ENCODE measurements at places on chromosomes 1 and 21.

- DNase-seq = no peak
Measured at GRCh38 chr21:34615487-34615814, 538 bp upstream of the RCAN1 start.

- DNase-seq = no peak
Measured at GRCh38 chr1:45752441-45753052, 2.1 kb upstream of the IPP start.

DNA sequence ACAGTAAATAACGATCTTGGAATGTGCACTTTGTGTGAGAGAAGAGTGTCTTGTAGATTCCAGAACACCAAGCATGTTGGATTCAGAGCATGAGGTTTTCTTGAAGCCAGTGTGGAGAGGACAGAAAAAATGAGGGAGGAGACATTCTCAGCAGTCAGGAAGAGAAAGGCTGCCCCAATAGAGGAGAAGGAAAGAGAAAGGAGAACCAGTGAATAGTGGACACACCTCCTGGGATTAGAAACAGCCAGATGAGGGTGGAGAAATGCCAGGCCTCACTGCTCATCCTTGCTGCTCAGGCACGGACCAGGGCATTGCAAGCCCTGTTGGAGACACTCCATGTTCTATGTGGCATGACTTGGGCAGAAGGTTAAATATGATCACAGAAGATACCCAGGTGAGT lies 69.0 kb upstream of the KAZN start:
- DNase-seq = no peak

DNA sequence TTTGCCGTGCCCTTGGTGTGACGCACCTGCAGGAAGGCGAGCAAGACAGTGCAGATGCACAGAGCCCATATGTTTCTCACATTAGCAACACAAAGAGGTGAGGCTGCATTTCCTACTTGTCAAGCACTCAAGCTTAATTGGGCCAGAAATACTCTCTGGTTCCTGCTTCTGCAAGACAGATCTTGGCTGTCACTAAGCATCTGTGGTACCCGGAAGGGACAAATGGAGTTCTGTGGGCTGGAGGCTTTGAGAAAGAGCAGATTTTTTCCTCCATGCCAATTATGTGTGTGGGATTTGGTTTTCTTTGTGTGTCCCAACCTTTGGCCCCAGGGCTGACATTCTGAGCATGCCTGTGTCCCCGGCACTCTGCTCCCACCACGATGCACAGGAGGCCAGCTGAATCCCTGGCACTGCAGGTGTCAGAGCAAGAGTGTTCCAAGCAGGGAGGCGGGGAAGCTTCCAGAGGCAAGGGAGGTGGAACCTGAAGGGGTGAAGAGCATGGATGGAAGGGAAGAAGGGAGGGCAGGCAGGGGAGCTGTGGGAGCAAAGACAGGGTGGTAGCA lies 52.0 kb upstream of the STUM start:
- no peak for DNase-seq

DNA sequence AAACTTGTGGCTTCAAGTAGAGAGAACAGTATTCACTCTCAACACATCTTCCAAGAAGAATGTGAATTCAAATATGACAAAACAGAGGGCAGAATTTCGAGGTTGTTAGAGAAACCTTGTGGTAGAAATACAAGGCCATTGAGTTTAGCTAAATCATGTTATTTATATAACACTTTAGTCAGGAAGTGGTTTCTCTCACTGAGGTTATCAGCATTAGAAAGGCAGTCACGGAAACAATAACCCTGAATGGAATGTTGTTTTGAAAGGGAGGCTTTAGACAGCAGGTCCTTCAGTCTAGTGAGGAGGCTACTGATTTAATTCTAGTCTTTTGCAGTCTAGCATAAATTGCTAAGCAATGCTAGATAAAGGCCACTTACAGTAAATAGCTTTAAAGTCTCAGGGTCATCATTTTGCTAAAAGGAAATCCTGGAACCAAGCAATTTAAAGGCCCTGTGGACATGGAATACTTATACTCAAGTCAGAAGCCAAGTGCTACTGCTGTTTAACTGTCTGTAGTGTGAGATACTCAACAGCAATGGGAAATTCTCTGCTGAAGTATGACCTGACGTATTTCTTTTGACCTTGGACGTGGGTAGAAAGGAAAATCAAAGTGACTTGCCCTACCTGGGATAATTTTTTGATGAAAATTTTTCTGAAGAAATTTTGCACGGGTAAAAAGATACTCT lies 89.0 kb upstream of the CHODL start:
- no peak for DNase-seq

GRCh38 chr1:225426395-225427234 lies 1.2 kb downstream of the LBR start:
- peak; percentile 31 for DNase-seq

GRCh38 chr1:224683936-224684335 lies 67.8 kb downstream of the CNIH3 start:
- DNase-seq = no peak

DNA sequence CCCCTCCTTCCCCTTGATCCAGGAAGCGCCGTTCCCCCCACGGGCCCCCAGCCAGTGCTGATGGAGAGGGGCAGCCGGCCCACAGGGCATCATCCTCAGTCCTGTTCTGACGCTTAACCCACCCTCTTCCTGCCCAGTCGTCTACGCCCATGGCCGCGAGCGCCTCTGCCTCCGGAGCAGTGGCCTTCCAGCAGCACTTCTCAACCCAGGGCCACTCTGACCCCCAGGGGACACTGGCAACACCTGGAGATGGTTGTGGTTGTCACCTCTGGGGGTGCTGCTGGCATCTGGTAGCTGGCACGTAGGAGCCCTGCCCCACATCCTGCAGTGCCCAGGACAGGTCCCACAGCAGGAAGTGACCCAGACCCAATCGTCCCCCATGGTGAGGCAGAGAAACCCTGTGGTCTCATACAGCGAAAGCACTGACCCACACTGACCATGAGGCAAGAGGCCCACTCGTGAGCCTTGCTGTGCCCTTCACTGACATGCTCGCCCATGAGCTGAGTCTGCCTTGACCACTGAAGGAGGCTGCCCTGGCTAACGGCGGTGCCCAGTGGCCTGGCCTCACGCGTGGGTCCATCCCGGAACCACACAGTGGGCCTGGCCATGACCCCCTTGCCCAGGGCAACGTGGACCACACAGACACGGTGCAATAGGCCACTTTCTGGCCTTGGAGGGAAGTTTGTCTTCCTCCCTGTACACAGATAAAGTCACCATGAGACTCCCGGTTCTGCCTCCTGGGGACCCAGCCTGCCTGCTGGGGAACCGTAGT lies 96.8 kb upstream of the ARHGEF16 start:
- no peak for DNase-seq

- no peak for DNase-seq
Measured at GRCh38 chr1:5404412-5405203, 587.6 kb downstream of the NPHP4 start.

All from D721Med (cell line).